Thoracic aorta (tissue), 2 donors: ENCODE measurements at places on chromosomes 12 and 14. TPM values are rescaled to one million over a fixed set of nuclear protein-coding genes. Genes with fewer than 3 reads are reported as not detected.
A peak's percentile ranks its signal among the peaks of the same experiment; 100 is the strongest.

GRCh38 chr12:122116707-122117535 is 38.4 kb downstream of the MLXIP start:
- no peak for DNase-seq

- no peak for DNase-seq
Observed at GRCh38 chr12:116571089-116571488, 11.9 kb downstream of the MAP1LC3B2 start.

- DNase-seq: no peak
Observed at GRCh38 chr14:76067536-76067935, 82.0 kb downstream of the IFT43 start.

- DNase-seq: no peak
Observed at GRCh38 chr12:53381731-53382630, 2.0 kb downstream of the SP1 start.

GRCh38 chr12:103503546-103504480 is 8.0 kb upstream of the C12orf42 start:
- DNase-seq: no peak

DNA sequence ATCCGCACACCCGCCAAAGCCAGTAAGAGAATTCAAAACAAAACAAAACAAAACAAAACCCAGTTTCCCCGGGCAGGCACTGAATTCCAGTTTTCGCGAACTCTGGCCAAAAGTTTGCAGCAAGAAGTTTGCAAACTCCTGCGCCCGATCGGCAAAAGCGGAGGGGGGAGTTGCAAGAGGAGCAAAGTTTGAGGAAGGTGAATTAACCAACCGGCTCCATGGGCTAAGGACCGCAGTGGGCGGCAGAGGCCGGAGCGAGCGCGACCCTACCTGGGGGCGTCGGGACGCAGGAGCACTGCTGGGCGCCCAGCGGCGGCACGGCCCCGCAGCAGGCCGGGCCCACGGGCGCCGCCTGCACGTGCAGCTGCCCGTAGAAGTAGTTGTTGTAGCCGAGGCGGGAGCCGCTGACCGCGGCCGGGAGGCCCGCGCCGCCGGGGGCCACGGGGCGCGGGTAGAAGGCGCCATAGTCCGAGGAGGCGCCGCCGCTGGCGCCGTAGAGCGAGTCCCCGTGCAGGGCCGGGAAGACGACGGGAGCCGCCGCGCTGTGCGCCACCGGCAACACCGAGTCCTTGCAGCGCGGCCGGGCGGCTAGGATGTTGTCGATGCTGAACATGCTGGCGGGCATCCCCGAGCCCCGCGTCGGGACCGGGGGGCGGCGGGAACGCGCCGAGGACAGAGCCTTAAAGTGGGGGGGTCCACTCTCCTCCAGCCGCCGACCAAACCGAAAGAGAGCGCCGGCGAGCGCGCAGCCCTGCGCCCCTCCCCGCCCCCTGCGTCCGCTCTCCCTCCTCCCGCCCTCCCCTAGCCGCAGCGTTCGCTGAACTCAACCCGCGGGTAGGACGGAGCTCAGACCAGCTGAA is at the start of gene GSC:
Gene GSC, minus strand, starts transcription at position 723 of the 860 bp plus-strand sequence. Its CDS starts 98 bp downstream, at position 625.
- no peak for DNase-seq

- no peak for DNase-seq
Observed at GRCh38 chr12:47754126-47754525, 4.6 kb downstream of the RAPGEF3 start.

- no peak for DNase-seq
Observed at GRCh38 chr12:122884860-122885259, 11.1 kb downstream of the VPS37B start.

DNA sequence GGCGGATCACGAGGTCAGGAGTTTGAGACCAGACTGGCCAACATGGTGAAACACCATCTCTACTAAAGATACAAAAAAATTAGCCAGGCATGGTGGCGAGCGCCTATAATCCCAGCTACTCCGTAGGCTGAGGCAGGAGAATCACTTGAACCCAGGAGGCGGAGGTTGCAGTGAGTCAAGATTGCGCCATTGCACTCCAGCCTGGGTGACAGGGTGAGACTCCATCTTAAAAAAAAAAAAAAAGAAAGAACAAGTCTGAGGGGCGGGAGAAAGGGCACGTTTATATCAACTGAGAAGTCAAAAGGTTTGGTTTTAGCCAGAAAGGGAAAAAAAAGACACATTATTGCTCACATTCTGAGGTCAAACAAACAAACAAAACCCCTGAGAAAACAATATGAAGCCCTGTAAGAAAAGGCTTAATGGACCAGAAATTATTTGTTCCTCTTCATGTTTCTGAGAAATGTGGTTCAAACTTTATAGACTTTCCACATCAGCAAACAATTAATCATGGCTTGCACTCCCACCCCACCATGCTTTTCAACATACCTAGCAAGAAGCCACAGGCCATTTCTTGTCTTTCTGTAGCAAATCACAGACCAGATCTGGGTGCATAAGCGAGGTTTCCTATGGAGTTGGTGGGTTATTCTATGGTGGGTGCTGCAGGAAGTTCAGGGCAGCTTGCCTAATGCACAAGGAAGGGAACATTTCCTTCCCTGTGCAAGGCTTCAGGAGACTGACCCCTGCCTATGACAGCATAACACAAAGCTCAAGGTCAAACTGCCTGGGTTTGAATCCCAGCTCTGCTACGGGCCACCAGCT is 80.1 kb downstream of the SSPN start:
- no peak for DNase-seq

DNA sequence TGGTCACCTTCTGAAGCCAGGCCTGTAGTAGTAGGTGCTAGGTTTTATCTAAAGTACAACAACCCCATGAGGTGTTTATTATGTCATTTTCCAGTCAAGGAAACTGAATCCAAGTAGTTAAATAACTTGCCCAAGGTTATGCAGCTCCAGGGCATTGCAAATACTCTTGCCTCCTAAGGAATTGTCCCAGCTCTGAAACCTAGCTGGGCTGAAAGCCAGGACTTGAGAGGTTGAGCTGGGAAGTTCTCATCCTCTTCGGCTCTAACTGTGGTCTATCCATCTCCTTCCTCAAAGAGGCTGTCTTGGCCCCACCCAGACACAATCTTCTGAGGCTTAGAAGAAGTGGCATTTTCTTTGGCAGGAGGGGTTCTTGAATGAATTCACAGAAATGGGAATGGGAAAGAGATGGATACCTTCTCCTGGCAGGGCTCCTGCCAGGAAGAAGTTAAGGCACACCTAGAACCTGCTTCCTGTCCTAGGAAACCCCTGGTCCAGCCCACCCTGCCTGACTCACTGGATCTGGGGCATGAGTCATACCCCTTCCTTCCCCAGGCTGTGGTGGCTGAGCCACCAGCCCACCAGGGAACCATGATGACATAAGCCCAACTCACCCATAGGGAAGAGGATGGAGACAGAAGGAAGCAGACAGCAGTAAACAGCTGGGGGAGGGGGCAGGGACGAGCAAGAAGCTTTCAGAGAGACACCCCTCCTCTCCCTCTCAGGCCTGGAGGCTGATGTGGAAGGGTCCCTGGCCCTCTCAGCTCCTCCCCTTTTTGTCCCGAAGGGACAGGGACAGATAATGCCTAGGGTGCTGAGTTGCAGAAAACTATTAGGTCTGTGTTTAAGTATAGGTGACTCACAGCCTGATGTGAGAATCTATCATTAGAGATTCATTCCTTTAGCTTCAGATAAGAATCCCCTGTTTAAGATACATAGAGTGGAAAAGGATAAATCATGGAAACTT is 2.1 kb upstream of the PLEK2 start:
- no peak for DNase-seq

DNA sequence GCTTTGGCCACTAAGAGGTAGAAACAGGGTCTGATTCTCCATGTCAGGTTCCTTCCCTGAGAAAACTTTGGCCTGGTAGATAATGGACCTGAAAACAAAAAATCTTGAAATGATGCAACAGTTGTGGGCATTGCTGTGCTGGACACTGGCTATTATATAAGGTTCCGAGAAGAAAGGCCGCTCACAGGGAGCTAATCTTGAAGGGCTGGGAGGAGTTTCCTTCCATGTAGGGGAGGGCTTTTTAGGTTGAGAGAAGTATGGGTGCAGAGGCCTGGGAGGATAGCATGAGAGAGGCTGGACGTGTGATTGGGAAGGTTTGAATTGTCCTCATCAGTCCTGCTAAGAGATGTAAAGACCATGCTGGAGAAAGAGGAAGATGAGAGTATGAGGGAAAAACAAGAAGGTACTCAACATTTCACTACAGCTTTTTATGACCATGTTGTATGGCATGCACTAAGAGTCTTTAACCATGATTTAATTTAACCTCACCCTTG is 11.6 kb downstream of the LRRK2 start:
- DNase-seq: no peak

DNA sequence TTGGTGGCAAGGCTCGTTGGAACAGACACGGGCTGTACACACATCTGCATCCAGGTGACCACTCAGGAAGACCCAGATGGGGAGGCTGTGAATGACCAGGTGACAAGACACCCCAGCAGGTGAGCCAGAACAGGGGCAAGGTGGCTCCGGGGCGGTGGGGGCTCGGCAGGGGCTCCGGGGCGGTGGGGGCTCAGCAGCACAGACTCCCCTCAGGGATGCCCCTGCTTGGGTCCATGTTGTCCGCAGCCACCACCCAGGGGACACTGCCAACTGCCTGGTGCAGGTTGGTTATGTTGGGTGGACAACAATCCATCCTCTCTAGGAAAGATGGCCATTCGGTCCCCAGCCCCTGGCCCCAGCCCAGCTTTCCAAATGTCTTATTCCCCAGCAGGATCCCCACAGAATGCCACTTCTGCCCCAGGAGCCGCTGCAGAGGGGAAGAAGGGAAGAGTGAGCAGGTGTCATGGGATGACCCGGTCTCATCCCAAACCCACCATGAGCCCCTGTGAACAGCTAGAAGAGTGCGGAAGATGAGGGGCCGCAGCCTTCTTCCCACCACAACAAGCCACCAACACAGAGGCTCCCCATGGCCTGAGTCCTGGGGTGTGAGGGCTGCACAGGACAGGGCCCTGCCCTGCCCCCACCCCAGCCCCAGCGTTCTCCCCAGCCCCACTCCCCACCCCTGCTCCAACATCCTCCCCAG is 31.4 kb upstream of the C14orf180 start:
- no peak for DNase-seq

- DNase-seq: no peak
Observed at GRCh38 chr12:26460361-26460760, 265.0 kb downstream of the SSPN start.

DNA sequence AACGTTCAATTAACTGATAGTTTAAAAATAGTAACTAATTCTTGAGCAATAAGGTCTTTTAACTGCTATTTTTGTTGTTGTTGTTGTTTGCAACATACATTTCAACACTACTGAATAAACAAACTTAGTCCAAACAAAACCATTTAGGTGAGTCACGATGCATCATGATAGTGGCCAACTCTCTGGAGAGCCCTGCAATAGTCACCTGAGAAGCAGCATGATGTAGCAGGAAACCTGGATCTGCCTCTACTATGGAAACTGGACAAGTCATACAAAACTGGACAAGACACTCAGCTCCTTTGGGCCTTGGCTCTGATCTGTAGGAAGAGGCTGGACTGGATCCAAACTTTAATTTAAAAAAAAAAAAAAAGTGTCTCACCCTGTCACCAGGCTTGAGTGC is 117.3 kb downstream of the MED13L start:
- no peak for DNase-seq

- no peak for DNase-seq
Observed at GRCh38 chr14:106657460-106657859, 1131.1 kb downstream of the TMEM121 start.

GRCh38 chr12:62196146-62196545 is 64.1 kb upstream of the USP15 start:
- DNase-seq: no peak

- DNase-seq: no peak
Observed at GRCh38 chr12:85733221-85733840, 102.9 kb downstream of the RASSF9 start.

DNA sequence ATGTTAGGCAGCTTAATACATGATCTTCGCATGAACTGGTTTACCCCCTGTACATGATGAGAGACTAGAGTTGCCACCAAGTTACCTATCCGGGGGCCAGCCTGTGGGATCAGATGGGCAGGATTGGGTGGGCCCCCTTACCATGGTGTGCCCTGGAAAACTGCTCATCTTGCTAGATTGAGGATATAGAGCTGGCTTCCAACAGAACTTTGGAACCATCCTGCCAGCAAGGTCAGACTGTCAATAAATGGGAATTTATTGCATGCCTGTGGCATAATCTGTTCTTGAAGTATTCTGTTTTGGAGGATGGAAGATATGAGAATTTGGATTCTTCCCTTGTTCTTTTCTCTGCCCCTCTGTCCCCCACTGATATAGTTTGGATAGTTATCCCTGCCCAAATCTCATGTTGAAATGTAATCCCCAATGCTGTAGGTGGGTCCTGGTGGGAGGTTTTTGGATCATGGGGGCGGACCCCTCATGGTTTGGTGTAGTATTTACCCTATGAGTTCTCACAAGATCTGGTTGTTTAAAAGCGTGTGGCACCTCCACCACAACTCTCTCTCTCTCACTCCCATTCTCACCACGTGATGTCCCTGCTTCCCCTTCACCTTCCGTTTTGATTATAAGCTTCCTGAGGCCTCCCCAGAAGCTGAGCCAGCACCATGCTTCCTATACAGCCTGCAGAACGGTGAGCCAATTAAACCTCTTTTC is 3.7 kb upstream of the TM9SF1 start:
- no peak for DNase-seq

DNA sequence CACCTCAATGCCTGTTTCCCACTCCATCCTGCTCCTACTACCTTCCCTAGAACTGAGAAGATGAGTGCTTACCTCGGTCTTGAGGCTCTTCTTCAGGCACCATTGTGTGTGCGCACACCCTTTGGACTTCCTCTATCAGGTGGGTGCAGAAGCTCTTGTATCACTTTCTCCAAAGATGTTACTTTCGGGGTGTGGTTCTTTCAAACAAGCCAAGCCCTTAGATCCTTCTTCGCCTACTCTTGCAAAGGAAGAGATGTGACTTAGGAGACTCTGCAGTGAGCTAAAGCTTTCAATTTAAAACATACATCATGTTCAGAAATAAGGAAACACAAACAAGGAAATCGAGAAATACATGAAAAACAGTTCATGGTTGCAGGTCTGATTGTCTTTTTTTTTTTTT is at the start of gene CLEC4C:
Gene CLEC4C, minus strand, starts transcription at position 130 of the 400 bp plus-strand sequence. Its CDS starts 27 bp downstream, at position 103.
- no peak for DNase-seq

- DNase-seq: peak; percentile 5
Observed at GRCh38 chr12:117236456-117237001, 46.3 kb upstream of the FBXO21 start.

GRCh38 chr14:84674636-84675035 is 855.3 kb upstream of the FLRT2 start:
- DNase-seq: no peak

DNA sequence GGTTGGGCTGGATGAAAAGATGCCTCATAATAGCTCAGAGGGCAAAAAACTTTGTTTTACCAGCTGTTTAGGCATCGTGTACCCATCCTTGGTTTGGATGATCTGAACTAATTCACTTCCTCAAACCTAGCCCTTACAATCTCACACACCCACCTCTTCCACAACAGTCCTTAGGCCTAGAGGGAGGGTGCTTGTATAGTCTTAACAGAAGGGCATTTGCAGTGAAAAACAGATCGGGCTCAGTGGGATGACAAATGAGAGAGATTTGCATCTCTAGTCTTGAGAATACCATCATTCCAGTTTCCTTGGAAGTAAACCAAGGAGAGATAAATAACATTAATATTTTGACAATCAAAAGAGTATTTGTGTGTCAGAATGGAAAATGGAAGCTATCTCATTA is 11.0 kb downstream of the SLCO1A2 start:
- DNase-seq: no peak

Gene RHOJ
- total RNA-seq: 23.4 TPM

Gene RIPK3
- 17.9 TPM for total RNA-seq

Gene BCL2L14
- total RNA-seq: 0.85 TPM

Gene ARHGAP9
- 32.0 TPM for total RNA-seq

Gene ARF3
- 63.4 TPM for total RNA-seq

Gene FZD10
- 2.8 TPM for total RNA-seq

Gene ANO4
- not detected for total RNA-seq

Gene MAP3K9
- total RNA-seq: 1.1 TPM

Gene CFAP54
- 1.1 TPM for total RNA-seq

Gene JPH4
- 1.3 TPM for total RNA-seq

Gene METTL25
- total RNA-seq: 9.7 TPM
